ENCODE measurements at places on chromosomes 7 and 10.

DNA sequence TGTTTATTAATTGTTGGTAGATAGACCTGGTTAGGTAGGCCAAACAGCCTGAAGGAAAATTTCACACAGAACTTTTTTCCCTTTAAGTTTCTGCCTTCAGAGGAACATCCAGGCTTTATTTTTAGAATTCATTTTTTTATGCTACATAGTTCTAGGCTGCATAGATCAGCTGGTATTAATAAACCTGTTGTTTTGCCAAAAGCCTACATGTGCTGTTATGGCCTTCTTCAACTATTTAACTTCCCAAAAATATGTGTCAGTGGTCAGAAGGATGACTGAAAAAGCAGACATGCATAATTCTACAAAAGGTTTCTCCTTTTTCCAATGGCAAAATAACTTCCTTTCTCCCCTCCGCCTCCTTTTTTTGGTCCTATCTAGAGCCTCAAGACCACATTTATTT is 303.0 kb upstream of the DKK1 start:
- DNase-seq: no peak

- no peak for DNase-seq
These were observed 111.6 kb downstream of the TMEM168 start for GRCh38 chr7:112678626-112679025.

DNA sequence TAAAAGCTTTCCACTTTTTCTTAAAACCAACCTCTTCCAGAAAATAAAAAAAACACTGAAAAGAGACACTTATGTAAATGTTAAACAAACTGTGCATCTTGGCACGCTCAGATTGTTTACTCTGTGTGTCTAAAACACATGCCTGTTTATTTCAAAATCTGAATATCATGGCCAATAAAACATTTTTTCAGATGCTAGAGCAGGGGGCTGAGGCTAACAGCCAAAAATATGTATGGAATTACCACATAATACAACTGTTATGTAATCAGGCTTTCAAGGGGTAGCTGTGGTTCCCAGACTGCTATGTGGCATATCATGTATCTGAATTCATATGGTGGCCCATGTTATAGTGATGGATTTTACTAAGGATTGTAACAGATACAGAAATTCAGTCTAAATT is 130.4 kb downstream of the HIBADH start:
- DNase-seq: no peak

DNA sequence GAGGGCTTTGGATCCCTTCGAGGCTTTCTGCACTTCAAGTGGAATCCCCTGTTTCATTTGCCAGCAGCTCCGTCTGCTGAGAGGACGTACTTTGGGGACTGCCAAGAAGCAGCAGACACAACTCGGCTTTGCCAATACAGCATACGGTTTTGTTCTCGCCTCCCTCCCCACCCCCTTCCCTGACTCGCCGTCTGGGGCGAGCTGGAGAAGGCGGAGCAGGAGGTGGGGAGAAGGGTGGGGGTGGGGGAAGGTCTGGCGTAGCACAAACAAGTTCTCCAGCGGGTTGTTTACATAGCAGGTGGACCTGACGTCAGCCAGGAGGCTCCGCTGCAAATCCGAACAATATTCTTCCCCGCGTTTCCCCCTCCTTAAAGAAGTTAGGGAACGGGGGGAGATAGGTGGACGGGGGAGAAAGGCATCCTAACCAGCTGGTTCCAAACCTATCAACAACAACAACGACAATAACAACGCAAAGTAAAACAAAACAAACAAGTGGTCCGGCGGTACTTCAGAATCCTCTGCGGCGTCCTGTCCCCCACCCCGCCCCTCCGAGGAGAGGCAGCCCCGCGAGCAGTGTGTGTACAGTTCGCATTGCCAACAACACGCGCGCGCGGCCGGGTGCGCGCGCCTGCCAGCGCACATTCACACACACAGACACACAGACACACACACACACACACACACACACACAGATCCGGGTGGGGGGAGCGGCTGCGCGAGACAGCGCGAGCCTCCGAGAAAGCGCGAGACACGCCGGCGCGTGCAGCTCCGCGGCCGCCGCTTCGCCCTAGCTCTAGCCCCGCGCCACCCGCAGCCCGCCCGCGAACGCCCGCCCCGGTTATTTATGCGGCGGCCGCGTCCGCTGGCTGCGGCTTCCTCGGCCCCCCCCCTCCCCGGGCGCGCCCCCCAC is 167.0 kb upstream of the PPP1R3A start:
- DNase-seq: peak; percentile 78

DNA sequence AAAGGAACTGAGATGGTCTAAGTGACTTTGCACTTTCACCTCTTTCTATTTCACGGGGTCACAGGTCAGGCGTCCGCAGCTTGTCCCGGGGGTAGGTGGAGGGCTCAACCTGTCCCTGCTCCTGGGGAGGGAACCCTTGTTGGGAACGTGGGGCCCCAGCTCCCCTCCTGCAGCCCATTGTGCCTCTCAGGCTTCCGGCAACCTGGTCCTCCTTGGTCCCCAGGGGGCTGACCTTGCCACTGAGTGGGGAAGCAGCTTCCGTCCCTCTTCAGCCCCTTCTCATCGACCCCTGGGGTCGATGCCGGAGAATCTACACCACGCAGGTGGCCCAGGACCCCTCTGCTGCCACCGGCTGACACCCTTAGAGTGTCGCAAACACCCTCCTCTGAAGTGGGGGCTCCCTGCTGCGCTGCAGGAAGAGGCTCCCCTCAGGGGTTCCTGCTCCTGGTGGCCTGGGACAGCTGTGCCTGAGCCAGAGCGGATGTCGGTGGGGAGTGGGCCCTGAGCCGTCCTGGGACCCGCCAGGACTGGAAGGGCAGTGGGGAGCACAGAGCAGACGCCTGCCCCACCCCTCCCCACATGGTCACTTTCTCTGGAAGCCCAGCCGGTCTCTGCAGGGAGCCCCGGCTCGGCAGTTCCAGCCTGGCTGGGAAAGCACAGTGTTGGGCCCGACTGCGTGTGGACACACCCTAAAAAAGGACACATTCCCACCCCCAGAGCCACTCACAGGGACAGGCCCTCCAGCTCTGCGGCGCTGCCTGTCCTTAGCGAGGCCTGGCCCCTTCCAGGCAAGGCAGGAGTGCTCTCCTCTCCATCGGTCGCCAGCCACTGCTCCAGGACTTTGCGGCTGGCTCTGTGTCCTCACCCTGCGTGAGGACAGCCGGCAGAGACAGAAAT is 357.5 kb upstream of the SHH start:
- no peak for DNase-seq

GRCh38 chr10:112774798-112775197 is 175.2 kb upstream of the TCF7L2 start:
- no peak for DNase-seq

DNA sequence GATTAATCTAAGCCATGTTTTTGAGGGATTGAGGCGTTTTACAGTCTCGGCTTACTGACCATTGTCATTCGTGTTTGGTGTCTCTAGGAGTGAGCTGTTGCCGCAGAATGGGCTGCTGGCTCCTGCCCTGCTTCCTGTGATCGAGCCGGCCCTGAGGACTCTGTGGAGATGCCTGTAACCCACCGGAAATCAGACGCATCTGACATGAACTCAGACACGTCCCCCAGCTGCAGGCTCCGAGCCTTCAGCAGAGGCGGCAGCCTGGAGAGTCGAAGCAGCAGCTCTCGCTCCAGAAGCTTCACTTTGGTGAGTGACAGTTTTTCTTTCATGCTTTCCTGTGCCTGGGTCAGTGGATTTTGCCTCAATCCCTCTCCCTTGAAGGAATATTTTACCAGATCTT is 28.8 kb downstream of the PROSER2 start:
- no peak for DNase-seq

DNA sequence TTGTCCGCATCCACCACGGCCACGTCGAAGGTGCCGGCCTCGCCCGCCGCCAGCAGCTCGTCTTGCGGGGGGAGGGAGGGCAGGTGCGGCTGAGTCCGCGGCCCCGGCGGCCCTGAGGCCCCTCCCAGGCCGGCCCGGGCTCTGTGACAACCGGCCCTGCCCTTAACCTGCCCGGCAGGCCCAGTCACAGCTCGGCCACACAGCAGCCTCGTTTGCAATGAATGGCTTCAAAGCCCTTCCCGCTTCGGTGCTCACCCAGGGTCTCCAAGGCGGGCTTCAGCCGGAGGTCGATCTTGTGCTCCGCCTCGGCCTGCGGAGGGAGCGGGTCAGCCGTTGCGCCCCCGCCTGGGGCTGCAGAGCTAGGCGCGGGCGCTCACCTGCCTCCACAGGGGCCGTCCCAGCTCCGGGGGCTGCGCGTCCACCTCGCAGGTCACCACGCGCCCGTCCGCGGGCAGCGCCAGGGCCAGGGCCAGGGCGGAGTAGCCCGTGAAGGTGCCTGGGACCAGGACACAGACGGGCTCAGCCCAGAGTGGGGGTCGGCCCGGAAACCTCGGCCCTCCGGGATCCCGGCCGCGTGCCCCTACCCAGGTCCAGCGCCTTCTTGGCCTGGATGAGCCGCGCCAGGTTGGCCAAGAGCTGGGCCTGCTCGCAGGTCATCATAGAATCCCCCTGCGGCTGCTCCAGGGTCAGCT is 928 bp downstream of the COMTD1 start:
- no peak for DNase-seq

DNA sequence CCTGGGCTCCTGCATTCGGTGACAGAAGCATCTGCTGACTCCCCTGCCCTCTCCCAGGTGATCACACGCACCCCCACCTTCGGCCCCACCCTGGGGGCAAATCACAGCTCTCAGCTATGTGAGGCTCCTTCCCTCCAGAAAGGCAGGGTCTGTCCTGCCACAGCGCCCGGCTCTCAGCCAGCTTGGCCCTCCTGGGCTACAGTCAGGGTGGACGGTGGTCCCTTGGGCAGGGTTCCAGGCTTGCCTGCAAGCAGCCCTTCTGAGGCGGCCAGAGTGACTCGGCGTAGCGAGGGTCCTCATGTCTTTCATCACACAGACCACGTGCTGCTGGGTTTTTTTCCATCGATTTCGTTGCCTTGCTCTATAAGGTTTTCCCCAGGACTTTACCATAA is 53.6 kb upstream of the EBF3 start:
- DNase-seq: no peak

- no peak for DNase-seq
These were observed 63.6 kb downstream of the ANKRD7 start for GRCh38 chr7:118288098-118288497.

DNA sequence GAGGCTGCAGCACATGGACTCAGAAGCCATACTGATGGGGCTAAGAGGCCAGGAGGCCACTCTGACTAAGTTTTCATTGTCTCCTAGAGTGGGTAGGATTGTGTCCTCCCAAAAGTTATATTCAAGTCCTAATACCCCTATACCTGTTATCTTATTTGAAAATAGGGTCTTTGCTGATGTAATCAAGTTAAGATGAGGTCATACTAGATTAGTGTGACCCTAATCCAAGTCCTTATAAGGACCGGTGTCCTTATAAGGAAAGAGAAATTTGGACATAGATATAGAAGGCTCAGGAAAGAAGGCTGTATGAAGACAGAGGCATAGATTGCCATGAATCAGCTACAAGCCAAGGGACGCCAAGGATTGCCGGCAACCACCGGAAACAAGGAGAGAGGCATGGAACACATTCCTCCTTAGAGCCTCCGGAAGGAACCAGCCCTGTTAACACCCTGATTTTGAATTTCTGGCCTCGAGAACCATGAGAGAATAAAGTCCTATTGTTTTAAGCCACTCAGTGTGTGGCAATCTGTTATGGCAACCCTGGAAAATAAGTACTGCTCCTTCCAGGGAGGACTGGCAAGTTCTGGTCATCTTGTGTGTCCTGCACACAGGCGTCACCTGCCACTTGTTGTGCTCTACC is 157.0 kb downstream of the EMX2 start:
- no peak for DNase-seq

DNA sequence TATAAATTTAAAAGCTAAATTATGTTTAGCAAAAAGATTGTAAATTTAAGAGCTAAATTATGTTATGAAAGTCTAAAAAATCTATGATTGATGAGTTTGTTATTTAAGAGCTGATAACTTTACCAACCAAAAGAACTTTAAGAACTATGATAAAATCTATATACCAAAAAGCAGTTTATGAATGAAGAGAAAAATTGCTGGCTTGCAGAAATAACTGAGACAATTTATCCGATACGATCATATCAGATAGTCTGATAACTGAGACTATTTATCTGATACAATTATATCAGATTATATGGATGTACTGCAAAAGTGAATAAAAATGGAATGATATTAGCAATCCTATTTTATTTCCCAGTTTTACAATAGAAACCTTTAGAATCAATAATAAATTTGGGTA is 50.2 kb downstream of the IQUB start:
- no peak for DNase-seq

DNA sequence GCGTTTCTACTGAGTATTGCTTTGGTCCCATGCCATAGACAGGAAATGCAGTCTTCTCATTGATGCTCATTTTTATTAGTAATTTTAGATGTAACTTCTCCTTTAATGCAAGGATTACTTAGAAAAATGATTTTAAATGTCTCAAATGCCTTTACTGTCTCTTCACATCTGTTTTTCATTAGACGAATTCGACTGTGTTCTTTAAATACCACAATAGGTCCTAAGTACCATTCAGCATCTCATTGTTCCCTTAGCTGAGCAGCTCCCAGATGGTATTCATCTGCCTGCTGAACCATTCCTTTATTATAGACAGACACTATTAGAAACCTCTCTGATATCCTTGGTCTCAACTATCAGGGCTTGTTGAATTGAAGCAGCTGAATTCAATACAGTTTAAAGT is 113.6 kb downstream of the LSMEM1 start:
- DNase-seq: no peak

DNA sequence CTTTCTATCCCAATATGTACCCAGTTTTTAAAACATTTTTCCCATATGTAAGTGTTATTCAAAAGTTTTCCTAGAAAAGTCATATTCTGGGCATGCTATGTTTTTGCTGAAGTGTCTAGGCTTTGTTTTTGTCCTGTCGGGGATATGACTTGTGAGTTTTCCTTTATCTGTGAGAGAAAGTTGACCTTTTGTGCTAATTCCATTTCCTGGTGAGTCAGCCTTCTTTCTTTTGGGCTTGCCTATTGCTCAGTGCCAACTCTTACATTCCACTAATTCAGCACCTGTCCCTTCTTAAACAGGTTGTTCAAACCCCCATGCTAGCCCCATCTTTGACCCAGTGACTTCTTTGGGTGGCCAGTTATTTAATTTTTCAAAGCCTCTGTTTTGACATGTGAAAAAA is 146.2 kb downstream of the AHR start:
- DNase-seq: no peak

DNA sequence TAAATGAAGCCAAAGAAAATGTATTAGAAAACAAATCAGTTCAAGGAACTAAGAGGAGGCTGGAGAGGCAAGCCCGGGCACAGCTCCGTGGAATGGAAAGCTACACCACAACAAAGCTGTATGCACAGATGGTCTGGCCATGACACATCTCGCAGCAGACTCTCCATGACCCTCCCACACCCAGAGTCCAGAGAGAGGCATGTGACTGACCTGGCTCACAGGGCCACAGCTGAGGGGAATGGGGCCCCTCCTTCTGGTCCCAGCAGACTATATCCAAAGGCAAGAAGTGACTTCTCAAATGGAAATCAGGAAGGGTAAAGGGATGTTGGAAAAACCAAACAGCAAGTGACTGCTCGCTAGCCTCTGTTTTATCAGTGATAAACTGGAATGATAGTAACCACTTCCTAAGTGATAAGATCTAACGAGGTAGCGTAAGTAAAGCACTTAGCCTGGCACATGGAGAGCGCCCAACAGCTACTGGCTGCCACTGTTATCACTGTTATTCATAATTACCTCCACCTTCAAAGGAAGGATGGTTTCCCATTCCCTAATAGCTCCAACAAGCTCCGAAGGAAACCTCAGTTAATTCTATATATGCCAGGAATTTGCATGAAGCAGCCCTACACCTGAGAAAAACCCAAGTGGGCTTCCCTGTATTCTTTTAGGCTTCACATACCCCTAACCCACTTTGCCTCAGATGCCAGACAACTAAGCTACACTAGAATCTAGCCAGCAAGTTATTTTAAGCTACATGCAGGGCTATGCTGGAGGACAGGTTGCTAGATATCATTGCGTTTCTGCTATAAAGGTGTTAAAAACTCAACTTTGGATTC is 8.4 kb downstream of the OSBPL3 start:
- DNase-seq: no peak

Data from mesothelial cell of epicardium (in vitro differentiated cells).